ENCODE measurements at places on chromosomes 2 and 18.

DNA sequence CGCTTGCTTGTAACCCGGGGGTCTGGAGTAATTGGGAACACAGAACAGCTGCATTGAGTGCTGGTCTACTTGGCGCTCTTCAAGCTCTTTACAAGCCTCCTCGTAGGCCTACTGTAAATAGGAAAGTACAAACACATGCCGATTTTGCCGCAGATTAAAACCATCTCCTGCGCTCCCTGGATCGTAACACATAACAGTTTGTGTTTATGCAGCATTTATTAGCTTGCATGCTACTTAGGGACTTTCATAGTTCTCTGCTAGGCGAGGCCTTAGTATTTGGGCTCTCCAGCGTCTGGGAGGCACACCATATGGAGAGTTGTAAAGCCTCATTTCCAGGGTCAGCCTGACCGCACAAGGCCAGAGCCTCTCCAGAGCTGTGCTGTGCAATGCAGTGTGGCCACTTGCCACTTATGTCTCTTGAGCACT, 84.0 kb upstream of the HAAO start:
- no peak for DNase-seq

GRCh38 chr18:77039196-77040130, 93.1 kb downstream of the MBP start:
- DNase-seq = no peak

DNA sequence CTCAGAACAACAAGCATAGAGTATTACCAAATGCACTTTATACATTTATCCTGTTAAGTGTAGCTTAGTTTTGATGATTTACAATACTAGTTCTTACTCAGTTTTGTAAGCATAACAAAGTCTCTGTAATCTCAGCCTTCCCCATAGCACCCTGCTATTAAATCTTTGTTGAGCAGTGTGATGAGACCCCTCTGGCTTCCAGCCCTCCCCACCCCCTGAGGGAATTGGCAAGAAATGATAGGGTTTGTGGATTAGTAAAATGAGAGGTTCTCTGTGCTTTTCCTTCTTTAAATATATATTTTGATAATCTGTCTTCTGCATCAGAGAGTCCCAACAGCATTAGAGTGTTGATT, 37.2 kb downstream of the ZNF521 start:
- DNase-seq = no peak

DNA sequence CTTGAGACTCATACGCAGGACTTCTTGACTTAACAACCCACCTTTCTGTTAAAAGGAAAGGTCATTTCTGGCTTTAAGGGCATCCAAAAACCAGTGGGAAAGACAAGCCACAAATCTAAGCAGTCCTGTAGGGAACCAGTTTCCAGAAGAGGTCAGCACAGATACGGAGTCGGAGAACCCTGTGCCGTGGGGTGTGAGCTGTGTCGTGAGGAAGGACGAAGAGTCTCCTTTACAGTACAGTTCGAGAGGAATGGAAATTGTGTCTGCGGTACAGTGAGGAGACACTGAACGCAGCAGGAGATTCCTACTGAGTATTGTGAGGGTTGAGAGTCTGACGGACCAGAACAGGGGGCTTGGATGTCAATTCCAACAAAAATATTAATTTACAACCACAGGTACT, 17.7 kb downstream of the SLC30A3 start:
- no peak for DNase-seq

DNA sequence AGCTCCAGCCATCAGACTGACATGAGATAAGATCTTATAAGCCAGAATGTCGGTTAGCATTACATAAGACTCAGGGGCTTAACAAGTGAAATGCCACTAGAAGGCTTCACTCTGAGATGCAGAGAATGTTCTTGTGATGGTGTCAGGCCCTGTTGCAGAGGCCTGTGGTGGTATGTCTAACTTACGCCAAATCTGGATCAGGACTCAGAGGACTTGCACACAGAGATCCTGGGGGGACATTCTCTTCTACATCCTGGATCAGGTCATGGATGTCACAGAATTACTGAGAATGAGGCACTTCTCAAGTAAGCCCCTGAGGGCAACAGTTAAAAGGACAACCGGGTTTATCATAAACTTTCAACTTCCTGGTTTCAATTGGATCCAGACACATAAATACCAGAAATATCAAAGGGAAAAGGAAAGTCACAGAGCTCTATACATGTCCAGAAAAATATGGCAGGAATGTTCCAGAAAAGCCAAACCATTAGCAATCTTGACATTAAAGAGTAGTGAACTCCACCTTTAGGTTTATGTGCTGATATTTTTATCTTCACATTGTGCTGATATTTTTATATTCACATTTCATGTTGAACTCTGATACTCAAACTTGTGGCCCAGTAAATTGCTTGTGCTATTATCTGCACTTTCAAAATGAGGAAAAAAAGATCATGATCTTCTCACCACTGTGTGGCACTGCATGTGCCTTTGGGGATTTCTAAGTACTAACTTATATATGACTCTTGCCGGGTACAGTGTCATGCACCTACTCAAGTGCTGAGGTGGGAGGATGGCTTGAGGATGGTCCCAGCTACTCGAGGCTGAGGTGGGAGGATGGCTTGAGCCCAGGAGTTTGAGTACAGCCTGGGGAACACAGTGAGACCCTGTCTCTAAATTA, 137.5 kb upstream of the RNF152 start:
- no peak for DNase-seq

DNA sequence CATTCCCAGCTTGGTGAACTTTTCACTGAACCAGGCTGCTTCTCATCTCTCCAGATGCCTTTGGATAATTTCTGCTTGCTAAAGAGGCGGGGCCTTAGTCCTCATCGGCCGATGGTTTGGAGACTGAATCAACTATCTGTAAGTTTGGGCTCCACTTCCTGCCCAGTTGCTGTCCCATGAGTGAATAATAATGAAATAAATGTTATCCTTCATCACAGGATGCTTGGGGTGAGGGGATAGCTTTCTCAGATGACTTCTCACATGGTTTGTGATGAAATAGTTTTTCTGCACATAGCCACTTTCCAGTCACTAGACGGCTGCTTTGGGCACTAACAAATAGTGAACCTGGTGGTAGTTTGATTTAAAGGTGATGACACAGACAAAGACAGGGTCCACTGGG, 376.6 kb upstream of the TRIB2 start:
- no peak for DNase-seq

DNA sequence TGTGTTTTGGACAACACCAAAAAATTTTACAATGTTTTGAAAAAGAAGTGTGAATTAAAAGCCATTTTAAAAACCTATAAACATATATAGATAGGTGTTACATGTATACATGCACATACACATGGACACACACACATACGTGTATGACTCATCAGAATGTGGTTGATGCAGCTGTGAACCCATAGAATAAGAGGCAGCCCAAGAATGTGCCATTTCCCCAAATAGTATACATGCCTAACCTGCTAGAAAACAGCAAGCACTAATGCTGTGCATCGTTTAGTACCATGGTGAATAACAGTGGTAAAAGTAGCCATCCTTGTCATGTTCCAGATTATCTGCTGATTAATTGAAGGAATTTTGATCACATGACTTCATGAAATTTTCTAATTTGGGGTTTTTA, 149.0 kb downstream of the DSEL start:
- DNase-seq = no peak

DNA sequence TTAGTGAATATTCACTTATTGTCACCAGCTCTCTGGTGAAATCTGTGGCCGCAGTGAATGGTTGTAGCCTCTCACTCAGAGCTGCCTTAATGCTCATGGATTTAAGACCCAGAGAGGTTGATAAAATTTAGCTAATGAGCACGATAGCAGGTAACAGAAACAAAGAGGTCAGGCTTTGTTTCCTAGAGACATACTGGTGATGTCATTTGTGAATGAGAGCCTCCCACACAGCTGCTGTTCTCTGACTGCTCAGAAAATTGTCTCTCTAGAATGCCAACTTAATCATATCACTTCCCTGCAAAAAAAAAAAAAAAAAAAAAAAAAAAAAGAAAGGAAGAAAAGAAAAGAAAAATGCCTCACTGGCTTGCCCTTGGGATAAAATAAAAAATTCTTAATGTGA, 411.7 kb upstream of the MYT1L start:
- no peak for DNase-seq

- DNase-seq = no peak
These were observed 104.7 kb upstream of the ARHGAP28 start for GRCh38 chr18:6624661-6625311.

DNA sequence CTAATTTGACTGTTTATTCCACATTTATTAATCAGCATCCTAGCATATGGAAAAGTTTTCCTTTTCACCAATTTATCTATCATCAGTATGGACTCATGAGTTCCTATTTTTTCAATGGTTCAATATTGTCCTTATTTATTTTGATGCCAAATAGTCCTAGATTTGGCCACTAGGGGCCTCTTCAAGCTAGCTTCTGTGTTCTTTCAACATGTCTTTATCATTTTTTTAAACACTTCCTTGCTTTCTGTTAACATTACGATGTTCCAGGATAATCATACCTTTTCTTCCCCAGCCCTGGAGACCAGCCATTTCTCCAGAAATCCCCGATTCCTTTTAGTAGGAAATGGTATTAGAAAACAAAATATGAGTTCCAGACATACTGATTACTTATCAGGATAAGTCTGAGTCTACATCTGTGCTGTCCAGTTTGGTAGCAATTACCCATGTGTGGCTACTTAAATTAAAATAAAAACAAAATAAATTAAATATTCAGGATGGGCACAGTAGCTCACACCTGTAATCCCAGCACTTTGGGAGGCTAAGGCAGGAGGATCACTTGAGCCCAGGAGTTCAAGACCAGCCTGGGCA, 70.6 kb downstream of the RPE start:
- no peak for DNase-seq

- DNase-seq = no peak
These were observed 231.4 kb downstream of the SEPTIN10 start for GRCh38 chr2:109382226-109382895.

- peak; percentile 16 for DNase-seq
These were observed 4.6 kb downstream of the INHA start for GRCh38 chr2:219576505-219577388.

GRCh38 chr2:201057715-201058248, 13.7 kb downstream of the HYCC2 start:
- no peak for DNase-seq

- no peak for DNase-seq
These were observed 122.9 kb upstream of the DDX18 start for GRCh38 chr2:117691595-117691994.

- no peak for DNase-seq
These were observed 307.1 kb downstream of the GRB14 start for GRCh38 chr2:164314148-164314547.
